ENCODE measurements at places on chromosomes 12 and 14.

GRCh38 chr14:104213301-104214034 lies 75.1 kb downstream of the KIF26A start:
- DNase-seq: no peak

DNA sequence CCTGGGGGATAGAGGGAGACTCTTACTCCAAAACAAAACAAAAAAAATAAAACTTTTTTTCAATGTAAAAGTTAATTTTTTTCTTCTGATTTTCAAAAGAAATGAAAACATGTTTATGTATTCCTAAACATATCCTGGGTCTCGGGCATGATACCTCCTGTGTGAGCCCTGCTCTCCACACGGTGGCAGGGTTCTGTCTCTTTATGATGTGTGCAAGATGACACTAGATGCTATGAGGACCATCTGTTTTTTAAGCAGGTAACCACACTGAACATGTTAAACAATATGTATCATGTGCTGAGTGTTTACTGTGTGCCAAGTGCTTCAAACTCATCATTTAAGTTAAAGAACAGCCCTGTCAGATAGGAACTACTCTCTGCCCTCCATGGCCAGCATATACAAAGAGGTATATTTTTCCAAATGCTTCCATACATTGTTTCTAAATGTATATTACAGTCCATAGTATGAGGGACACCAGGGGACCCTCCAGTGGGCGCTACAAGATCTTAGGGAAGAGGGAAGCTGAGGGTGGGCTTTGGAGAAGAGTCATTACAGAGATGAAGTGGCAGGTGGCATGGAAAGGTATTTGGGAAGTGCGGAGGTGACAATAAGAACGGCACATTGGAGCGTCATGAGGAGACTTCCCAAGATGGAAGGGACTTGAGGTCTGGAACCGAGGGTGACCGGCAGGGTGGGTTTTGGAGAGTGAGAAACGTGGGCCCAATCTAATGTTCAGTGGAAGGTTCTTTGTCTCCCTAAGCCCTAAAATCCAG lies 28.5 kb downstream of the FOS start:
- peak; percentile 43 for DNase-seq

- no peak for DNase-seq
Observed at GRCh38 chr12:71440763-71441748, 1.5 kb downstream of the LGR5 start.

DNA sequence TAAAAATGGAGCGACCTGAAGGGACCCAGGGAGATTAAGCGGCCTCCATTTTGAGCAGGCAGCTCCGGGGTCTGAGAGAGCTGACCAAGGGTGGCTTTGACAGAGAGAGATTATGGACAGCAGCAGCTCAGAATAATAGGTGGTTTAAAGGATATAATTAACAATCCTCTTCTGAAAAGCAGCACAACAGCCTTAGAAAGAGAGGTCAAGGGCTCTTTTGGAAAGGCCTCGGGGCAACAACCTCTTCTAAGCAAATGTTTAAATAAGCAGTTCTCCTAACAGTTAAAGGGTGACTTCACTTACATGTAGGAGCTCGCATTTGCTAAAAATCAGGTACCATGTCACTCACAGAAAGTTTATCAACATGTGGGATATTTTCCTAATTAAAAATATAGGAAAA lies 87.2 kb upstream of the FRMD6 start:
- DNase-seq: no peak

Measured in activated T-cell treated with anti-CD3 and anti-CD28 coated beads, Interleukin-2, amount 50 U/mL, for 72 hours (primary cell).